ENCODE measurements at places on chromosomes 6 and 20.

DNA sequence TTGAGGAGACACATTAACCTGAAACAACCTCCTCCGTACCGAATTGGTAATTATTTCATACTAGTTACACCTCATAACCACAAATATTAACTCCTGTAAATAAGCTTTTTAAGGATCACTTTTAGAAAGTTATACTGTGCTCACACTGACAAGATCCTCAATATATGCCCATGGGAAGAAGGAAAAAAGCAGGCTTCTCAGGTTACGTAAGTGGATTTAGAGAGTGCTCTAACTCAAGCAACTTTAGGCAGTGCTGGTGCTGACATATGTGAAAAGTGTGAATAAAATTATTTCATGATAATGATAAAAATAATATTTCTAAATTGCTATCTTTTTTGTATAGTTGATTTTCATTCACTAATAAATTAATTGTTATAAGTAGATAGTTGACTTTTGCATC, 76.1 kb downstream of the PRKN start:
- DNase-seq = no peak

DNA sequence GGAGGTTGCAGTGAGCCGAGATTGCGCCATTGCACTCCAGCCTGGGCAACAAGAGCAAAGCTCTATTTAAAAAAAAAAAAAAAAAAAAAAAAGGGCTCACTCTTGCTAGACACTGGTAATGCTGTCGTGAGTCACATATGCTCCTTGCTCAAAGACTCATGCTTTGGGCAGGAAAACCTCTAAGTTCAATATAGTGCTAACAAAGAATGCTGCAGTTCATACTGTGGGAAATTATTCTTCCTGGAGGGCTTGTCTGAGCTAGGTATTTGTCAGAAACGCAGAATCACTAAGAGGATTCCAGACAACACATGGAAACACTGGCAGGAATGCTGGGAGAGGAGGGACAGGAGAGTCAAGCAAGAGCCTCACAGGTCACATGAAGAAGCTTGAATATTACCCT, 2.3 kb upstream of the LYRM2 start:
- no peak for DNase-seq

DNA sequence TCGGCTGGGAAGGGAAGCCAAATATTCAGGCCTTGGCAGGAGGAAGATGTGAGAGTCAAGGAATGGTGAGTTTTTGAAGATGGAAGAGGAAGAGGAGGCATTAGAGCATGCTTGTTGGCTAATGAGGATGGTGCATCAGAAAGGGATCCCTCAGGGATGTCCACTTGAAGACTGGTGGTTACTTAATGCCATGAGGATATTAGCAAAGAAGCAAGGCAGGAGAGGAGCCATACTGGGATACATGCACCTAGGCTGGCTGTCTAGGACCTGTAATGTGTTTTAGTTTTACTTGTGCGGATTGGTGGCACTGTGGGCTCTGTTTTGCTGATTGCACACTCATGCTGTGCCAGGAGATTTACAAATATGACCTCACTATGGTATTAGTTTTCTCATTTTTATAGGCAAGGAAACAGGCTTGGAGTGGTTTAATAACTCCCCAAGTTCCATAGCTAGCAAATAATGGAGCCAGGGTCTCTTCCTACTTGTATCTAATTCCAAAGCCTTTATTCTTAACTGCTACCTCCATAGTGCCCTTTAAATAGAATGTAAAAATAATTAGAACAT, 37.8 kb downstream of the NCOA7 start:
- DNase-seq = no peak

- no peak for DNase-seq
These were observed 6.9 kb upstream of the MANBAL start for GRCh38 chr20:37282556-37282955.

- no peak for DNase-seq
These were observed 19.0 kb upstream of the TRDN start for GRCh38 chr6:123655521-123656306.

- no peak for DNase-seq
These were observed 7.8 kb downstream of the STX11 start for GRCh38 chr6:144158133-144158532.

DNA sequence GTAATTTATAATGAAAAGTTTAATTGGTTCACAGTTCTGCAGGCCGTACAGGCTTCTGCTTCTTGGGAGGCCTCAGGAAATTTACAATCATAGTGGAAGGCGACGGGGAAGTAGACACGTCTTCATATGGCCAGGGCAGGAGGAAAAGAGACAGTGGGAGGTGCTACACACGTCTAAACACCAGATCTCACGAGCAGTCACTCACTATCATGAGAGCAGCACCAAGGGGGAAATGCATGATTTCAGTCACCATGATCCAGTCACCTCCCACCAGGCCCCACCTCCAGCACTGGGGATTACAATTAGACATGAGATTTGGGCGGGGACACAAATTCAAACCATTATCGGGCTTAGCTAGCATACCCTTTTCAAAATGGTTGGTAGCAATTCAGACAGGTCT, 41.2 kb downstream of the EIF2S2 start:
- DNase-seq = no peak
